ENCODE measurements at places on chromosomes 5 and 9.

DNA sequence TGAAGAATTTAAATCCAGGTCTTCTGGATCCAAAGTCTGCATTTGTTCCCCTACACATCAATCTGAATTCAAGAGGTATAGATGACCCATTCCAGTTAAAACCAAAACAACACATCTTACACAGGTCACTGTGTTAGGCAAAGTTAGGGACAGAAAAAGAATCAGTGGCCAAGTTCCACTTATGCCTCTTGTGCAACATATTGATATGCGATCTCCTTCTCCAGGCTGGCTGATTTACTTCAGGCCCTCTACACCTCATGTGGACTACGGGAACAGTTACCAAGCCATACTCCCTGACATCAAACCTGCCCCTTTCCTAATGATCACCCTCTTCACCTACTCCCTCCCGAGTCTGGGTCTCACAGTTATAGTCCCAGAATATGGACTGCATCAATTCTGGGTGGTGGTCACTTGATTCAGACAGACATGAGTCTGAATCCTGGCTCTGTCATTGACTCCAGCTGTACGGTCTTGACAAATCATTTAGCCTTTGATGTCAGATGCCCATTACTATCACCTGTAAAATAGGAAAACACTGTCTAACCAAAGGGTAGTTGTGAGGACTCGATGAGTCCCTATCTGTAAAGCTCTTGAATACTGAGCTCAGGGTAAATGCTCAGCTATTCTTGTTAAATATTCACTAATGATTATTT is 26.0 kb downstream of the GOLGA1 start:
- no peak for DNase-seq

DNA sequence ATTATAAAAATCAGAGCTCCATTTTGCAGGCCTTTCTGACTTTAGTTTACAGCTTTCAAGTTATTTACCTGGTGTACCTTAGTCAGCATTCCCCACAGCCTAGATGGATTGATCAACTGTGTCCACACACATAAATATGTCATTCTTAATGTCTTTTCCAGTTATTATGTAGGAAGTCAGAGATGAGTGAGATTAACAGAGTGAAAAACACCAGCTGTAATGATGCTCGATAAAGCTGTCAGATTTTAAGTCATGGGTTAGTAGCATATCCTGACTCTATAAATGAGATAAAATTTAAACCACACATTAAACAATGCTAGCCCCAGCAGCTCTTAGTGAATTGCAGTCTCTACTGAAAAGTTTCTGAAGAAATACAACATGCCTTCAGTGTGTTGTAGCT is 48.9 kb downstream of the NUDT12 start:
- no peak for DNase-seq

- no peak for DNase-seq
These were observed 87.2 kb downstream of the EPB41L4A start for GRCh38 chr5:112331892-112332291.

DNA sequence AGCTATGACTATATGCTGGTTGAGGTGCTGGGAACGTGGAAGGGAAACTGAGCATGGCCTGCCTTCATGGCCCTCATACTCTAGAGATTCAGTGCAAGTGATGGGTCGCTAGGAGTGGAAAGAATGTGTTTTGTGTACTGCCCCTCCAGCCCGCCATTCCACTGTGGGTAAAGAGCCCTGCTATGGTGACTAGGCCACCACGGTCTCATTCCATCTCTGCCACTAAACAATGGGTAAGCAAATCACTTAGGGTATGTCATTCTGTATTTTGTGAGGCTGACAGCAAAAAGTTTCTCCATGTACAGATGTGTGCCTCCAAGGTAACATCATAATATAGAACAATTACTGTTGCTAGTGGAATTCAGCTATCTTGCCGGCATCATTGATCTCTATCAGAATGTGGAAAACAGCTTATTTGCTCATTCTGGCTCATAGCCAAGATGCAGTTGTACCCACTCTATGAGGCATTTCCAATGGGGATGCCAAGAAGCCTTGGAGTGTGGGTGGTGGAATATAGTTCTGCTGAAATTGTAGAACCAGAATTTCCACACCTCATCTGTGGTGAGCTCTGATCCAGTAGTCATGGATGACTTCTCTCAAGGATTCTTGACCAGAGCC is 12.5 kb downstream of the SMARCA2 start:
- no peak for DNase-seq

Measured in activated gamma-delta T cell treated with Interleukin-2 at 50 U/mL for 16 hours (primary cell).